ENCODE measurements at places on chromosomes 6 and 20.
A peak's percentile ranks its signal among the peaks of the same experiment; 100 is the strongest.

GRCh38 chr6:164208371-164208770, 793.9 kb downstream of the QKI start:
- no peak for DNase-seq

GRCh38 chr20:63653041-63653973, at the start of gene STMN3:
Gene STMN3, minus strand, starts transcription at chr20:63653424. Its CDS starts 79 bp downstream, at chr20:63653345.
- DNase-seq, result peak; percentile 99

- DNase-seq, result peak; percentile 37
Observed at GRCh38 chr6:163327165-163327880, 87.2 kb upstream of the QKI start.

GRCh38 chr20:36145877-36146707, 8.4 kb upstream of the EPB41L1 start:
- peak; percentile 39 for DNase-seq

DNA sequence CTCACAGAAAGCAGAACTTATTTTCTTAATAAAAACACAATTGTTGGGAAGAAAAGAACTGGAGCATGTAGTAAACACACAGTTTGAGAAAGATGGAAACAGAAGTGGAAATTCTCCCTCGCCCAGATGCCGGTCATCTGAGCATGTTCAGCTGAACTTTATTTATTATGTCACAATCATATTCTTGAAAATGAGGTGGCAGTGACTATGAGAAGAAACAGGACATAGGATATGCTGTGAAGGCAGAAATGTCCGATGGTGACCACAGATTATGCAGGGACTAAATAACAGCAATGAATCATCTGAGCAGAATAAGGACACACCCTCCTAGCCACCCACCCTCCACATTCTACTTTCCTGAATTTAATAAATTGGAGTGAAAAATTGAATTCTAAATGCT, 425.3 kb upstream of the NOX3 start:
- DNase-seq, result no peak

DNA sequence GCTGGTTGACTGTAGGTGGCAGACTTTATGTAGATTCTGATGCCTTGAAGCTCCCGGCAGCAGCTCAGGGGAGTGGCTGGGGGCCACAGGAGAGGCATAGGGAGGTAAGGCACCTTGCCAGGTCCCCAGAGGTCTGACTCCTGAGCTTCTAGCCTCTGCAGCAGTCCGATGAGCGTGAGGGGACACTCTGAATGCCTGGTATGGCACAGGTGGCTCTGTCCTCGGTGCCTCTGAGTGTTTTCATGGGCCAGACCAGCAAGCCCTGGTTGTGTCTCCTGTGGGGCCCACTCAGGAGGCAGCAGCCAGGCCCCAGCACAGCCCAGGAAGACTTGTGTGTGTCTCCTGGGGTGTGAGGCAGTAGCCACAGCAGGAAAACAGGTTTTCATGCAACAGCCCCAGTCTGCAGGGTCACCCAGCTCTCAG, 39.7 kb upstream of the IRF4 start:
- no peak for DNase-seq

GRCh38 chr6:13295576-13295975, 32.8 kb downstream of the TBC1D7 start:
- DNase-seq, result peak; percentile 37

- no peak for DNase-seq
Observed at GRCh38 chr20:40499391-40499790, 189.6 kb downstream of the MAFB start.

DNA sequence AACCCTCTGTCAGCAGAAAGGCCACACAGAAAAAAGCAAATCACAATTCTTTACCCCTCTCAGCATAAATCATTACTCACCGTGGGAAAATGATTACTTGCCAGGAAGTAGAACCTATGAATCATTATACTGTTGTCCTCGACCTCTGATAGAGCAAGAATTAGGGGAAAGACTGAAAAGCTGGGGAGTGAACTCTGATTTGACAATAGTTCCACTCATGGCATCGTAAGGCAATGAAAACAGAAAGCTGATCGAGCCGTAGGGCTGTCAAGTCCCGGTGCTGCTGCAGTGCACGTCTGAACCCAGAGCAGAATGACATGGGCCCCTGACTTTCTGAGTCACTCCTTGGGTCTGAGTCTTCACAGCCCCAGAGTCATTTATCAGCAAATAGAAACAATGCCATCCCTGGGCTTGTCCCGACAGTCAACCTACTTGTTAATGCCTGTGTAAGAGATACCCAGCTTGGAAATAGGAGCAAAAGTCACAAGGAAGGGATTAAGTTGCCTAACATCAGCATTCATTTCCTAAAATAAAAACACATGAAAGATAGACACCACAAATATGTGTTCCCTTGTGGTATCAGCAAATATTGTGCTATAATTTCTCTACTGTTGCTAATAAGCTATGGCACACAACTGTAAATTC, 224.8 kb upstream of the MARCKS start:
- DNase-seq, result no peak

All from endodermal cell (in vitro differentiated cells).